M059J (cell line): ENCODE measurements at places on chromosomes 12 and 14. TPM values are rescaled to one million over a fixed set of nuclear protein-coding genes. Genes with fewer than 3 reads are reported as not detected.

DNA sequence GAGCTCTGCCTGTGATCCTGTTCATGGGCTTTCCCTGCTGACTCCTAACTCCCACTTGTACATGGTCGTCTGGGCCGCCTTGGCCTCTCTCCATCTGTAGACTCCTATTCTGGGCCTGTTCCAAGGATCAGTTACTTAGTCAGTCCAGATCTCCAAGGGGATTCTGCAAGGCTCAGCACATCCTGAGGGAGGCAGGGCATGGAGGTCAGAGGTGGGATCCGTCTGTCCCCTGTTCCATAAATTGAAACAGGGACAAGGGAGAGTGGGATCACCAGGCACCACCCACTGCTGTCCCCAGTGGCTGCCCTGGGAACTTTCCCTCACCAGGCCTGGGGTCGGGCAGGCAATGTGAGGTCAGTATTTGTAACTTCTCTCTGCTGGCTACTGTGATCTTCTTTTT is 43.5 kb downstream of the KCTD10 start:
- DNase-seq = no peak

GRCh38 chr12:6613015-6613775 is 6.0 kb upstream of the CHD4 start:
- DNase-seq = peak; percentile 92

DNA sequence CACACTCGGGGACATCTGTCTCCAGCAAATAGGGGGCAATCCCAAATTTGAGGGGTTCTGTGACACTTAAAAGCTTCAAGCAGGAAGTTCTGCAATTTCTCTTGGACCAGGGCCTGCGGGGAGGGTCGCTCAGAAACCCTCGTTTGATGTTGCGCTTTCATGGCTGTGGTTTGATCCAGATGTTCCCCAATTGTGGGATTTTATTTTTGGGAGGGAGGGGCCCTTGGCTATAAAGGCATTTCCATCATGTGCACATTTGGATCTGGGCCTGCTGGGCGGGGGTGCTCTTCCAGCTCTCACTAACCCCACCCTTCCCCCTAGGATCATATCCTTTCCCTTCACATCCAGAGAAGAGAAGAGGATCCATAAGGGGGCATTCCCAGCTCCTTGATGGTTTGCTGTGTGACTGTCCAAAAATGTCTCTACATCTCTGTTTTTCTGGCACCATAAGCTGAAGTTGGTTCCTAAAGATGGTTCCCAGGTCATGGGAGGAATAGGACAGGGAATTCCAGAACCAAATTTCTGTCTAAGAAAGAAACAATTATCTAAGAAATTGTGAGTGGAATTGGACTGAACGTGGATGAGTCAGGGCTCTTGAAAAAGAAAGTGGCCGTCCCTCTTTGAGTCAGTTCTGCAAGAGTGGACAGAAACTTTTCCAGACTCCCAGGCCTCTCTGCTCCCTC is 47.2 kb downstream of the SMUG1 start:
- DNase-seq = no peak

DNA sequence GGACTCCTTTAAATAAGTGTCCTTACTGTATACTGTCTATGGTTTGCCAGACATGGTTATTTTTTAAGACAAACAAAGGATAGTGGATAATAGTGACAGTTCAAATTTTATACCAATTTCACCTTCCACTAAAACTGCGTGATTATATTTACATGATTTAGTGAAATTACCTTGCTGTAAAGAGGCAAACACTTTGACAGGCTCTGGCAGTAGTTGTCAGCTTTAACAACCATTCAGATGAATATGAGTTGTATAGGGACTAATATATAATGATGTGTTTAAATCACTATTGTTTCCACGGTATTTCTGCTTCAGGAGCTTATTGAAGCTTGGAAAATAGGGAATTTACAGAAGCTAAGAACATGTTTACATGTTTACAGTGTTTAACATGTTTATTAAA is 1364.0 kb downstream of the FSCB start:
- no peak for DNase-seq

AQP5 gene
- 0.25 and 0.27 TPM in 2 replicates for total RNA-seq

TEAD4 gene
- 12.3 and 16.5 TPM in 2 replicates for total RNA-seq

C1R gene
- total RNA-seq = 88.8 and 112 TPM in 2 replicates
